ENCODE measurements at places on chromosomes 12 and 14.

GRCh38 chr12:10365696-10366405 lies 24.0 kb downstream of the KLRK1 start:
- DNase-seq, result peak; percentile 36

DNA sequence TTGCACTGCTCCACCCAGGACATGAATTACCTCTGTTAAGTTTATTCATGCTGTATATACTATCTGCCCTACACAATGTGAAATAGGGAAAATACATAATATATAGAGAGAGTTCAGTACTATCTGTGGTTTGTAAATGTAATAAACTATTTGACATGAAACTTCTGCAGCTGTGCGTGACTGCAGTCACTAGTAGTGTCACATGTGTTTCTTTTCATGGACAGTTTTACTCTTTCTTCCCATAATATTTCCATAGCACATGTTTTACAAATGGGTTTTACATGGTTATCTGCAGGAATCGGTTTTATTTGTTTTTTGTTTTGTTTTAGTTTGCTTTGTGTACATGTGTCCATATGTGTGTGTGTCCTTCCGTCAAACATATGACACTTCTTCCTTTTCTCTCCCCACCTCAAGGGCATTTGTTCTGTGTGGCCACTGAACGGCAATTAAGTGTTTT lies 1644.1 kb upstream of the FLRT2 start:
- no peak for DNase-seq

- DNase-seq, result no peak
Measured at GRCh38 chr12:26878661-26879119, 45.7 kb upstream of the ITPR2 start.

GRCh38 chr14:77761205-77761931 lies 412 bp upstream of the SNW1 start:
- DNase-seq, result peak; percentile 63

DNA sequence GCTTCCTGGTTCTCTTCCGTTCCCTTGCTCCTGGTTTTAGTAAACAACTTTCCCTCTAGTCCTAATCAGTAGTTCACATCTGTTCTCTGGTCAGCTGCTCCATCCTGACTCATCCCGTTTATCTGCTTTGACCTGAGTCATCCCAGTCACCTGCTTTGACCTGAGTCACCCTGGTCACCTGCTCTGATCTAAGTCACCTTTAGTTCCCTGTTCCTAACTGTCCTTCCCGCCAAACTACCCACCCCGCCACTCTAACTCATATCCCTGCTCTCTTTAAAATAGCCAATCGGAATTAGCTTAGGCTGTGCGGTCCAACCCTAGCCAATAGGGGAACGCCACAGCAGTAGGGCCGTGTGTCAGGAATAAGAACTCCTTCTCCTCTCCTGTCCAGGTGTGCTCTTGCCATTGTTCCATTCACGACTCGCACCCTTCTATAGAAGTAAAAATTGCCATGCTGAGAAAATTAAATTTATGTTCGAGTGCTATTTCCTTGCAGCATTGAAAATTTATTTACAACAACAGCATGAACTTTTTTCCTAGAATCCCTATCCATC lies 3.1 kb upstream of the ANKRD33 start:
- DNase-seq, result peak; percentile 84

- DNase-seq, result no peak
Measured at GRCh38 chr12:42990387-42990786, 400.8 kb upstream of the PRICKLE1 start.

GRCh38 chr14:87667659-87668058 lies 325.3 kb downstream of the GALC start:
- DNase-seq, result no peak

GRCh38 chr14:101601606-101602465 lies 40.5 kb downstream of the DIO3 start:
- no peak for DNase-seq

DNA sequence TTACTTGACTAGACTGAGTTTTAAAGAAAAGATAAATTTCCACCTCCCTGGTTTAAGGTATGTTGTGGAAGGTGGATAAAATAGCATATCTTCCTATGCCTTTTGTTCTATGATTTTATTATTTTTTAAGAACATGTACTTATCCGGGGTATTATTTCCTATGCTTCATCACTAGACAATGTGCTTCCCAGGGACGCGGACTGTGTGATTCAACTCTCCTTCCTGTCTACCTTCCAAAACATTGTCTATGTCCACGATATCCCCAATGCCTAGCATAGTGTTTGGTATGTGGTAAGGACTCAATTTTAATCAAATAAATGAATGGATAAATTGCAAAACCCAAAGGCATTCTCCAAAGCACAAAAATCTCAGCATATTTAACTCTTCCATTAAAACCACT lies 8.3 kb upstream of the CCND2 start:
- DNase-seq, result peak; percentile 30

GRCh38 chr14:24774187-24774915 lies 140.4 kb upstream of the GZMB start:
- DNase-seq, result no peak

- DNase-seq, result peak; percentile 63
Measured at GRCh38 chr12:49974231-49974675, 1.5 kb downstream of the AQP6 start.

- peak; percentile 10 for DNase-seq
Measured at GRCh38 chr12:18595412-18595811, 142.4 kb downstream of the PLCZ1 start.

- DNase-seq, result no peak
Measured at GRCh38 chr12:124170760-124171159, 124.1 kb upstream of the RFLNA start.

DNA sequence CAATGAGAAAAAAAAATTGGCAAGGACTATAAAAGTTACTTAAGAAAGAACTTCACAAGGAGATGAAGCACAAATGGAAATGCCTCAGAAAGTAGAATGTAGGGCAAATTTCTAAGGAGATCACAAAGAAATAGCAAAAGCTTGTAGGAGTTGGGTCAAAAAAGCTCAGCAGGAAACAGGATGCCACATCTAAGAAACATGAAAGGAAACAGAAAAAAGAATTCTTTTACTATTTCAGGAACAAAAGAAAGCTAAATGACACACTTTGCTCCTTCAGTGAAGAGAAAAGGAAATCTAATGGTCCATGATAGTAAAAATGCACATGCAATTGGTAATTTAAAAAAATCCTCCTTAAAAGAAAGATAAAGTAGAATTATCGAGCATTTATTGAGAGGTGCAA lies 452.1 kb upstream of the GARIN6 start:
- no peak for DNase-seq

GRCh38 chr14:104676694-104677511 lies 12.5 kb upstream of the INF2 start:
- no peak for DNase-seq

DNA sequence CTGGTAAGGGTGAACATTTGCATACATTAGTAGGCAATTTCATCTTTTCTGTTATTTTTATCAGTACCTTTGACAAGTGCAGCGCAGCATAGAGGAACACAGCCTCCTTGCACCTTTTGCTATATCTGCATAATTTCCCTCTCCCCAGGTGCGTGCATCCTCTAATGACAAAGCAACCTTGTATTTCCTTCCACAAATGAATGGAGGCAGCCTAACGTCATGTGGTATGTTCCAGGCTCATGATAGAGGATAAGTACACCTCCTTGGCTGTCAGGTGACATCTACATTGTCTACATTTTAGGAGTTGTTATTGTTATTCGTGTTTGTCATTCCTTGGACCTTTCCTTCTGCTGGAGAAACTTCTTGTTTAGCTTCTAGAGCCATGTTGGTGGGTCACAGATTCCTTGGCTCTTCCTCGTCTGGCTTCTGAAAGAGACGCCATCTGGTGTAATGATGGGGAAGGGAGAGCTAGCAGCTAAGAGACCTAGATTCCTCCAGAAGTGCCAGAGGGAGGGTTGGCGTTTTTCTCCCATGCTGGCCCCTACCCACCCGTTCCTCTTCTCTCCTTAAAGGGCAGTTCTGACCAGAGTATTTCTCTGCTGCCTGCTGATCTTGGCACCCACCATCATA lies 37.0 kb downstream of the EVL start:
- DNase-seq, result no peak

- peak; percentile 69 for DNase-seq
Measured at GRCh38 chr14:30005114-30005808, 77.6 kb upstream of the PRKD1 start.

DNA sequence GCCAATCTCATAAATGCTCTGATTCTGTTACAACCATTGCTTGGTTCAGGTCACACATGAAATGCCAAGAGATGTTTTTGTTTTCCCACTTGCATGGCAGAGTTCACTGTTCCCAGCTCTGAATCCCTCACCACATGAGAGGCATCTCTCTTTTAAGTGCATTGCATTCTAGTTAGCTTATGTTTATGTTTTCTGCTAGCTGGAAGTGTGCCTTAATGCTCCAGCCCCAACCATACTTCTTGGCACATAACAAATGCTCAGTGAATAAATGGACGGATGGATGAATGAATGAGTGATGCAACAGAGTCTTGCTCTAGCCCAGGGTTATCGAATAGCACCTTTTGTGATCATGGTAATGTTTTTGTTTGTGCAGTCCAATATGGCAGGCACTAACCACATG lies 197.3 kb downstream of the PPM1H start:
- DNase-seq, result no peak

GRCh38 chr14:80607430-80608190 lies 333.9 kb downstream of the CEP128 start:
- DNase-seq, result no peak

DNA sequence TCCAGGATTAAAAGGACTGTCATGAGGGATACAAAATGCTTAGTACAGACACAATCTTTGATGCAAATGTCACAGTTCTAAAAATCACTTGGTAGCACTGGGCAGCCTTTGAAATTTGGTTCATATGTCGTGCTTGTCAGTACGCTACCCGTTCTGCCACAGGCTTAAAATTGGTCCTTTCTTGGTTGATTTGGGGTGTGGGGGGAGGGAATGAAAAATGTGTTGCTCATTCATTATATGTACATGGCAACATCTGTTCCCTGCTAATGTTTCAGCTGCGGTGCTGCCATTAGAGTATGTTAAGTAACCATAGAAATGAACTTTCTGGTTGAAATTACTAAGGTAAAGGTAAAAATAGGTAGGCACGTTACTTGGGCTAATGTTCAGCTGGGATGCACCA lies 155.4 kb upstream of the ARHGAP5 start:
- DNase-seq, result no peak

DNA sequence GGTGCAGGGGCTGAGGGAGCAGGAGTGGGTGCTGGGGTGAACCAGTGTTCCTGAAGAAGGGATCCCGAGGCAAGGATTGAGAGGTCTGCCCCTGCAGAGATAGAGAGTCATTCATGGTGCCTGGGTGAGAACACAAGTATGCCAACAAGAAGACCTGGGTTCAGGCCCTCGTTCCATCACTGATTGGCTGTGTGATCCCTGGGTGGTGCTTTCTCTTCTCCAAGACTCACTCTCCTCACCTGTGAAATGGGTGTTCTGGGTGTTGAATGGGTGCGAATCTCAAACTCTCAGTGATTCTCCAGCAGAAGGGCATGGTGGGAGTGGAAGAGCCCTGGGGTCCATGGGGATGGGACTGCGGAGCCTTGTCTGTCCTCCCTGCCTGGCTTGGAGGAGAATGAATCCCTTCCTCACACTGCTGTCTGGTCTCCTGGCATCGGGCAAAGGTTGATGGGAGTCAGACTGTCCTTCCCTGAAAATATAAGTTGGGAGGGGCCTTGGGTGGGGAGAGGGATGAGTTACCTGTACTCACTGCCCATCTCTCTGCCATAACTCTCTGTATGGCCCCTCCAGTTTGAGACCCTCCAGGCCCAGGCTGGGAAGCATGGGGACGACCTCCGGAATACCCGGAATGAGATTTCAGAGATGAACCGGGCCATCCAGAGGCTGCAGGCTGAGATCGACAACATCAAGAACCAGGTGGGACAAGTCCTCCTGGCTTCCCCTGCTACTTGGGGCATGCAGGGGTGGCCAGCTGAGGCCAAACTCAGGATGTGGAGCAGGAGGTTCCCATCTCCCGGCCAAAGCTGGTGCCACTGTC lies 9.6 kb downstream of the KRT7 start:
- no peak for DNase-seq

GRCh38 chr14:56562883-56563282 lies 16.7 kb upstream of the TMEM260 start:
- peak; percentile 33 for DNase-seq

- DNase-seq, result peak; percentile 40
Measured at GRCh38 chr14:50335389-50335788, 23.3 kb downstream of the DMAC2L start.

- no peak for DNase-seq
Measured at GRCh38 chr12:127731657-127732056, 535.3 kb upstream of the TMEM132C start.

- DNase-seq, result no peak
Measured at GRCh38 chr12:50639721-50640120, 124.2 kb upstream of the ATF1 start.

GRCh38 chr14:21978184-21978998 lies 304.8 kb upstream of the OR4E1 start:
- DNase-seq, result peak; percentile 38

DNA sequence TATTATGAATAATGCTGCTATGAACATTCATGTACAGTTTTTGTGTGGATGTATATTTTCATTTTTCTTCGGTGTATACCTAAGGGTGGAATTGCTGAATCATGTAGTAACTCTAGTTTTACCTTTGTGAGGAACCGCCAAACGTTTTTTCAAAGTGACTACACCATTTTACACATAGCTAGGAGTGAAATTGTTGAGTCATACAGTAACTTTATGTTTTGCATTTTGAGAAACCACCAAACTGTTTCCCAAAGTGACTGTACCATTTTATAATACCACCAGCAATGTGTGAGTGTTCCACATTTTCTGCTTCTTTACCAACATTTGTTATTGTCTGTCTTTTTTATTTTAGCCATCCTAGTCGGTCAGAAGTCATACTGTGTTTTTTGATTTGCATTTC lies 3.1 kb upstream of the TPH2 start:
- DNase-seq, result peak; percentile 51

DNA sequence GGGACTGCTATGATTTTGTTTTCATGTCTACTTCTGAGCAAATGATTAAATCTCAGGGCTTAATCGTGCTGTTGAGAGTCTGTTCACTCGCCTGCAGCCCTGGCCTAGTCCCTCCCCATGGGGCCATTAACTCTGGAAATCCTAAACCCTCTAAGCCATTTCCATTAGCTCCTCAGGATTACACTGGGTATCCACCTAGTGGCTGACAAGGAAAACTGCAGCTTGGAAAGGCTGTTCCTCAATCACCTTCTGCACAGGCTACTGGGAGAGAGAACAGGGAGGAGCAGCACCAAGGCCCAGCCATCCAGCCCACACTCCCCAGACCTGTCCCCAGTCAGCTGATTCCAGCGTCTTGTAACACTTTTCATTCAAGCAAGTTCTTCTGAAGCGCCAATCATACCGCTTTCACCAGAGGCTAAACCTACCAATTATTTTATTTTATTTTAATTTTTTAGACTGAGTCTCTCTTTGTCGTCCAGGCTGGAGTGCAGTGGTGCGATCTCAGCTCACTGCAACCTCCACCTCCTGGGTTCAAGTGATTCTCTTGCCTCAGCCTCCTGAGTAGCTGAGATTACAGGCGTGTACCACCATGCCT lies 48.7 kb downstream of the NEUROD4 start:
- peak; percentile 71 for DNase-seq

GRCh38 chr12:65675141-65675621 lies 149.1 kb upstream of the HMGA2 start:
- no peak for DNase-seq

Data from ELR (cell line).